Calu3 (cell line): ENCODE measurements at places on chromosomes 7 and 10.

DNA sequence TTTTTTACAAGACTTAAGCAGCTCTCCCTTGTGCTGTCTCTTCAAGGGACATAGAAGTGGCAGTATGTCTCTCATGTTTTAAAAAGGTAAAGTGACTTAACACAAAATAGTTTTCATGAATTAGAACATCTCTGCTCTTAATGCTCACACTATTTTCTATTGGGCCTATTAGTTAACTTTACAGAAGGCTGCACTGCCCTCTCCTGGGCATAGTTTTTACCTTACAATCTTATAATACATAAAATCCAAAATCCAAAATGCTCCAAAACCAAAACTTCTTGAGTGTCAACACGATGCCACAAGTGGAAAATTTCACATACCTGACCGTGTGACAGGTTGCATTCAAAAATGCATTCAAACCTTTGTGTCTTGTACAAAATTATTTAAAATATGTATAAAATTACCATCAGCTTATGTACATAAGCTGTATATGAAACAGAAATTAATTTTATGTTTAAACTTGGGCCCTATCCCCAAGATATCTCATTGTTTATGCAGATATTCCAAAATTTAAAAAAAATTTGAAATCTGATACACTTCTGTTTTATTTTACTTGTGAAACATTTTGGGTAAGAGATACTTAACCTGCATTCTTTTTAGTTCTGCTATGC lies 25.8 kb downstream of the TES start:
- peak; percentile 37 for DNase-seq

DNA sequence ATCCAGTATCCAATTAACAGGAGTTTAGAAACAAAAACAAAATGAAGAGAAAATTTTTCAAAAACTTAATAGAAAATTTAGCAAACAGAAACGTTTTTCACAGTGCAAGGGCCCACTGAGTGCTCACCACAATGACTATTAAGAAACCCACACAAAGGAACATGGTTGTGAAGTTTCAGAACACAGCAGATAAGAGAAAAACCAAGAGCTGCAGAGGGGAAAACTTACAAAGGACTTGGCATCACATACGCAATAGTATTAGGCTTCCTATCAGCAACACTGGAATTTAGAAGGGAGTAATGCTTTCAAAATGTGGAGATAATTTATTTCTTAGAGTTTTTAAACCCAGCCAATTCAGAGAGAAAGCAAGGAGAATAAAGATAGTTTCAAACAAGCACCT lies 1.7 kb upstream of the C7orf25 start:
- no peak for DNase-seq

GRCh38 chr7:91228327-91228726 lies 35.9 kb upstream of the FZD1 start:
- DNase-seq = no peak

DNA sequence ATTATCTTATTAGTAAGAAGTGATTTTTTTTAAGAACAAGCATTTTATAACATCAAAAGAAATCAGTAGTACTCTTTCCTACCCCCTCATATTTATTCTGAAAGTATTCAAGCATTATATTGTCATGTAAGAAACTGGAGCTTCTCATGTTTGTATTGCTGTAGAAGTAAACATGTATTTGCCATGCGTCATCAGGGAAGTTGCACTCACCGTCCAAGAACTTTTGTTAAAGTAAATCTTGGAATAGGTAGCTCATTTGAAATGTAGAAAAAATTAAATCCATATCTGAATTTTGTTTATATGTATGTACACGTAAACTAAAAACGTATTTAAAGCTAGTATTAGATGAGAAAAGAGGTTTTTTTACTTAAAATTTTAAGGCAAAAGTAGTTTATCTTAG lies 96.8 kb downstream of the PTEN start:
- no peak for DNase-seq

DNA sequence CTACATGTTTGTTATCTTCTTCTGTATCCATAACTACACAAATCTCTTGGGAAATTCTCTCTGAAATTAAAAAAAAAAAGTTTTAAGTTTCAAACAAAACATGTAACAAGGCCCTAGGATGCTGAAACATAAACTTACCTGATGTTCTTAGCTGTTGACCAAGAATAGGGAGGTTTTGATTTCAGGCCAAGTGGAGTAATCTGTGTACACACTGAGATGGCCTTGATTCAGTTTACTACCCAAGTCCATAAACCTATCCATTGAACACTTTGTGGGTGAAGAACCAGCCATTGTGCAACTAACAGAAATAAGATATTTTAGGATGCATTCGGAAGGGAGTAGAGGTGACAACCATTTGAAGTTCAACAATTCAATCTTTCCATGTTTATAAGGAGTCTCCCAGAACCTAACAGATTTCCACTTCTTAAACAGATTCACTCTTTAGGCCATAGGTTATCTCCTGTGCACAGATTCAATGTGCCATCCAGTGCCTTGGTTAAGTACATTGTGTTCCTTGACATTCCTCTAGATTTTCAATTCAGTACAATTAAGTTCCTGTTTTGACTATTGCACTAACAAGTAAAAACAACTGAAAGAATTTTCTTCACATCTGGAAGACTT lies 143.1 kb downstream of the CRPPA start:
- DNase-seq = no peak

DNA sequence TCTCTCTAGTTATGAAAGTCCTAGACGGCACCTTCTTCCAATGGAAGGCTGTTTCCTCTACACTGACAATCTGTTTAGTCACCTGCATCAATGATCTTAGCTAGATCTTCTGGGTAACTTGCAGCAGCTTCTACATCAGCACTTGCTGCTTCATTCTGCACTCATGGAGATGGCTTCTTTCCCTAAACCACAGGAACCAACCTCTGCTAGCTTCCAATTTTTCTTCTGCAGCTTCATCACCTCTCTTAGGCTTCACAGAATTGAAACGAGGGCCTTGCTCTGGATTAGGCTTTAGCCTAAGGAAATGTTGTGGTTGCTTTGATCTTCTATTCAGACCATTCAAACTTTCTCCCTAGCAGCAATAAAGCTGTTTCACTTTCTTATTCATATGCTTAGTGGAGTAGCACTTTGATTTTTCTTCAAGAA lies 24.6 kb downstream of the NAMPT start:
- no peak for DNase-seq

GRCh38 chr7:55271661-55272060 lies 93.5 kb upstream of the LANCL2 start:
- no peak for DNase-seq

DNA sequence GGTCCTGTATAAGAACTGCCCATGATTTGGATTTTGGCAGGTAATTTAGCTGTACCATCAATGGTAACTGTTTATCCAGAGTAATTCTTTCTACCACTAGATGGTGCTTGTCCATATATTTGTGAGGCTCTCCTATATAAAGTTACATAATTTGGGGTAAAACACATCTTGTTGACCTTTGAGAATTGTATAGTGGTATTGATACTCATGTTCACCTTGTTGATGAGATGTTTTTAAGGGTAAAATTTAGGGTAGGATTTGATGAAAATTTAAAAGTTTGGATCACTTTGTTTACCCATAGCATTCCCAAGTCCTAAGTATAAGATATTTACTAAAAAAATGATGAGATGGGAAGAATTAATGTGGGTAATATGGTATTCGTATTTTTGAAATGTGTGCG lies 31.6 kb downstream of the ST7 start:
- DNase-seq = no peak

DNA sequence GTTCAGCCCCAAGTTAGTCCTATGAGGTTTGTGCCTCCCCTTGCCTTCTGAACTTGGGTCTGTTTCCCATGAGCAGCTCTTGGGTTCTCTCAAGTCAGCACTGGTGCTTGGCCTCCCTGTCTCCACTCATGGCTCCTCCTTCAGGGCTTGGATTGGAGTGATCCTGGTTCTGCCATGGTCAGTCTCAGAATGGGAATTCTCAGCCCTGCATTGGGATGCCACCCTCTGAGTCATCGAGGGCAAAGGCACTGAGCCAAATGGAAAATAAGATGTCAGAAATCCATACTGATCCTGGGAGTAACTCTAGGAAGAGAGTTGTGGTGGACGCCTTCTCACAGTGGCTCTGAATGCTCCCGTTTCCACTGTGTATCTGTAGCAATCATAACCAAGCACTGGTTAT lies 233.4 kb upstream of the HABP2 start:
- DNase-seq = no peak
